Iris pigment epithelial cell (primary cell): ENCODE measurements at places on chromosomes 5 and 9.

- peak; percentile 7 for DNase-seq
These were observed 134.2 kb upstream of the PRSS3 start for GRCh38 chr9:33661176-33661575.

DNA sequence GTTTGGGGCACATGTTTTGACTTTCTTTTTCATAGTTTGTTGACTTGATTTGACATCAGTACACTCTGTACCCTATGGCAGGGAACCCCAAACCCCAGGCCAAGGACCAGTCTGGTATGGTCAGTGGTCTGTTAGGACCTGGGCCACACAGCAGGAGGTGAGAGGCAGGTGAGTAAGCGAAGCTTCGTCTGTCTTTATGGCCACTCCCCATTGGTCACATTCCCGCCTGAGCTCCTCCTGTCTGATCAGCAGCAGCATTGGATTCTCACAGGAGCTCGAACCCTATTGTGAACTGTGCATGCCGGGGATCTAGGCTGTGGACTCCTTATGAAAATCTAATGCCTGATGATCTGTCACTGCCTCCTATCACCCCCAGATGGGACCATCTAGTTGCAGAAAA is 88.0 kb downstream of the TENT4A start:
- no peak for DNase-seq

DNA sequence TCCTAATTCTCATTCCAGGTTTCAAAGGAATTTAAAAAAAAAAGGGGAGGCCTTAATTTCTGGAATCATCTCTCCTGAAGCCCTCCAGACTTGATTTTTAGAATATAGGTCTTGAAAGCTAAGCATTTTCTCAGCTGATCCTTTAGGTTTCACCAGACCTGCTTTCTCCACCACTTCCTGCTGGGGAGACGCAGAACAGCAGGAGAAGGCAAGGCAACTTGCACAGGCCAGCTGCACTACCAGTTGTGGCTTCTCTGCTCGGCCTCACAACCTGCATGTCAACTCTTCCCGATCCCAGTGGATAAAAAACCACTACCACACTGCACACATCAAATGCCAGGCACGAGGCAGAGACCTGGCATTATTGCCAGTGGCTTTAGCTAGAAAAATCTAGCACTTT is 119.8 kb downstream of the SIL1 start:
- DNase-seq = no peak

GRCh38 chr9:27037499-27037898 is 32.0 kb upstream of the LRRC19 start:
- DNase-seq = no peak

- DNase-seq = no peak
These were observed 163.9 kb upstream of the DMRT1 start for GRCh38 chr9:677461-678097.

GRCh38 chr9:29208670-29209069 is 1635.4 kb upstream of the C9orf72 start:
- no peak for DNase-seq

GRCh38 chr9:18799428-18799827 is 233.6 kb downstream of the SAXO1 start:
- DNase-seq = no peak

DNA sequence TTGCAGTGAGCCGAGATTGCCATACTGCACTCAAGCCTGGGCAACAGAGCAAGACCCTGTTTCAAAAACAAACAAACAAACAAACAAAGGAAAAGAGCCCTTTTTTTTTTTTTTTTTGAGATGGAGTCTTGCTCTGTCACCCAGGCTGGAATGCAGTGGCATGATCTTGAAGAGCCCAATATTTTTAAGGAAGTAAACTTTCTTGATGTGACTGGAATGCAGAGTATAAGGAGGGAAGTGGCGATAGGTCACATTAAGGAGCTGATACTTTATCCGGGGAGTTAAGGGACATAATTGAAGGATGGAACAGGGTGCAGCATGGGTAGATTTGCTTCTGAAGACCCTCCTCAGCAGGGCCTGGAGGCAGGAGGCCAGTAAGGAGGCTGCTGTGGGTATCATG is 13.0 kb downstream of the NAIF1 start:
- no peak for DNase-seq

DNA sequence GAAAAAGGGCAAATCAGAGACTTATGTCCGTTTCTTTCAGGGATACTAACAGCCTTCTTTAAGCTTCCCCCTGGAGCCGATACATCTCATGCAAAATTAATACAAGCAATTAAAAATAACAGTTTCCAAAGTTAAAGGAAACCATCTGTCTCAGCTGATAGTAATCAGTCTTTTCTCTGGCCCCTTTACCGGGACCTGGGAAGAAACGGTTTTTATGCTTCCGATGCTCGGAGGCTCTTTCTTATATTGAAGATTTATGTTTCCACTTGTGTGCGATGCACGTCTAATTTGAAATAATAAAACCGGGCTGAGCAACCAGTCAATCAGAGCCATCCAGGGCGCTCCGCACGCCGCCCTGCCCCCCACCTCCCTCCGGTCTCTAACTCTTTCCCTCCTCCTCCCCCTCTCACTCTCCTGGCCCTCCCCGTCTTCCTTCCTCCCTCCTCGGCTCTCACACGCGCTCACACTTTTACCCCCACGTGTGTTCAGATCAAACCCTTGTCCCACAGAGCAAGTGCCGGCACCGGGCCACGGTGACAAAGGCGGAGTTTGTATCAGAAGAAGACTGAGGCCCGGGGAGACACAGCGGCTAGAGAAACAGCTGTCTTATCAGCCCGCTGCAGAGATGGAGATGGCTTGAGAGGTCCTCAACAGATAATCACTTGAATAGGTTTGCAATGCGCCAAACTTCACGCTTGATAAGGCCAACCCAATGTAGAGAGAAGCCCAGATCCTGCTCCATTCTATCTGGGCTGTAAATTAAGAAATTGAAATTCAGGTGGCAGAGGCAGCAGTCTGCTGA is 5.1 kb upstream of the ELAVL2 start:
- DNase-seq = no peak

GRCh38 chr5:173015598-173016455 is 32.3 kb downstream of the ATP6V0E1 start:
- DNase-seq = no peak

DNA sequence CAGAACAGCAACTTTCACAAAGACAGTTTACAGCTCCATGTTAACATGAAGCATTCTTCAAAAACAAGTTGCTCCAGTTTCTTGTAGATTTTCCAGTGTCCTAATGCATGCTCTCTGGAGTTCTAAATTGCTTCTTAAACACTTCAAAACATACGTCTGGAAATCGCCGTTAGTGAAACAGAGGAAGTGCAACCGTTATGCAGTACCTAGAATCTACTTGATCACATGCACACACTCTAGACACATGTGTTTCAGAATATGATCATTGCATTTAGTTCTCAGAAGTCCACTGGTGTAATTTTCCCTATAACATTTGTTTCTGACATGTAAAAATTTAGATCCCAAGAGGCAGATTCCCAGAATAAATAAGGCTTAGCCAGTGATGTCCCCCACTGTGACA is 41.1 kb upstream of the RUFY1 start:
- DNase-seq = no peak

DNA sequence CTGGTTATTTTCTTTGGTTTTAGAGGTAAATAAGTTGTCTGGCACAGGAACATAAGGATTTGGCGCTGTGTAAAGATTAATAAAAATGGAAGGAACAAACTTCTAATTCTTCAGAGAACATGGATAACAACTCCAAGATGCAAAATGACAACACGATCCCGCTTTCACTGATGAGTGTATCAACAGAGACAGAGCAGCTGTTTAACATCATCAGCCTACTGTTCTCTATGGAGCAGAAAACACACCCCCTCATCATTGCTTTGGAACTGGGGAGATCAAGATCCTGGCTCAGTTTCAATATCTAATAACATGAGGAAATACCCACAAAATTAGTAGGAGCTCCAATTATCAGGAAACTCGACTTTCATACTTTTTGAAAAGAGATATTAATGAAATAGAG is 8.3 kb upstream of the GAS1 start:
- no peak for DNase-seq

- no peak for DNase-seq
These were observed 256.5 kb upstream of the CLINT1 start for GRCh38 chr5:158115468-158115867.

DNA sequence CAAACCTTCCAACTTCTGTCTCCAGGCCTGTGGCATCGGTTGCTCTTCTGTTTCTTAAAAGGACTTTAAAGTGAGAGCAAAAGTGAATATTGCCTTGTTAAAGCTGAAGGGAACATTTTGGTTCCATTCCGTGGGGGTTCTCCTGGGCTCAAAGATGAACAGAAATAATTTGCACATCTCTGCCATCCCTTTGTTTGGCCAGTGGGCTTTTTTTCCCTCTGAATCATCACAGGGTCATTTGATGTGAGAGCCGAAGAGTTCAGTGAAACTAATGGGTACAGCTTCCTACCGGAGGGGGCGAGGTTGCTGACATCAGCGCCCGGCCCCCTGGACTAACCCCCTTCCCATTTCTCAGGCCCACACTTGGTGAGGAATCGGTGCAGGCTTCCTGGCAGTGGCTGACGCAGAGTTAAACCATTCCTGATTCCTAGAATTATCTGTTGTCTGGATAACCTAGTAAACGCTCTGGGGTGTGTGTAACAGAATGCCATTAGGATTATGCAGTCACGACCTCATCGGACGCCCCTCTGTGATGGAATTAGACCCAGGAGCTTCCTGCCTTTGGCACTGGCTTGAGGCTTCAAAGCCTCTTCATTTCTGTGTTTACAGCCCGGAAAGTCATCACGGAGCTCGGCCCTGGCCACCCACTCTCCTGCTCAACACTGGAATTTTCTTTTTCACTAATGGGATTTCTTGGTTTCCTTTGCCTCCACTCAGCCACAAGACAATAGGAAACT is 61.6 kb upstream of the RPL26L1 start:
- peak; percentile 97 for DNase-seq

DNA sequence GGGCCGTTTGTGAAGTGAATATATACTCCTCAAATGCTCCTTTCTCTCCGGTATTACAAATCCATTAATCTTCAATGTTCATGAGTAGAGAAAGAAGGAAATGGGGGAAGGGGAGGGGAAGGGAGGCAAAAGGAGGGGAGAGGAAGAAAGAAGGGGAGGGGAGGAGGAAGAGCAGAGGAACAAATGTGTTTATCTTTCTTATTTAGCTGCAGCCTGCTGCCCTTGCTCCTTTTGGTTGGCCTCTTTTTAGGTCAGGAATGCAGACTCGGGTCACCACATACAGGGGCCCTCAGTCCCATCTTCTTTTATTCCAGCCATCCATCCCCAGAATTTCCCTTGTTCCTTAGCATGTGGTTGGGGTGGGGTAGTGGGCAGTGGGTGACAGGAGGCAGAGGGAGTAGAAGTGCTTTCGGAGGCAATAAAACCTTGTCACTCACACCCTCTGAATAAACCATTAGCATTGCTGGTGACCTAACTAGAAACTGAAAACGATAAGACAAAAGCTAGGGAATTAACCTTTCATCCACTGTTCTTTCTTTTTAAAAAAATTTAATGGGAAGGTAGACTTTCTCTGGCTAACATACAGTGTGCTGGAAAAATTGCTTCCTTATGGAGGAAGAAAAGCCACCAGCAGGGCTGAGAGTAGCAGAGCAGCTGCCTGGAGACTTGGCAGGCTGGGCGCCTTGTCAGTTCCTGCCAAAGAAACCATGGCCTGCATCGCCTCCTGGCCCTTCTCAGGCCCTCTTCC is 16.8 kb upstream of the PRLR start:
- DNase-seq = no peak

DNA sequence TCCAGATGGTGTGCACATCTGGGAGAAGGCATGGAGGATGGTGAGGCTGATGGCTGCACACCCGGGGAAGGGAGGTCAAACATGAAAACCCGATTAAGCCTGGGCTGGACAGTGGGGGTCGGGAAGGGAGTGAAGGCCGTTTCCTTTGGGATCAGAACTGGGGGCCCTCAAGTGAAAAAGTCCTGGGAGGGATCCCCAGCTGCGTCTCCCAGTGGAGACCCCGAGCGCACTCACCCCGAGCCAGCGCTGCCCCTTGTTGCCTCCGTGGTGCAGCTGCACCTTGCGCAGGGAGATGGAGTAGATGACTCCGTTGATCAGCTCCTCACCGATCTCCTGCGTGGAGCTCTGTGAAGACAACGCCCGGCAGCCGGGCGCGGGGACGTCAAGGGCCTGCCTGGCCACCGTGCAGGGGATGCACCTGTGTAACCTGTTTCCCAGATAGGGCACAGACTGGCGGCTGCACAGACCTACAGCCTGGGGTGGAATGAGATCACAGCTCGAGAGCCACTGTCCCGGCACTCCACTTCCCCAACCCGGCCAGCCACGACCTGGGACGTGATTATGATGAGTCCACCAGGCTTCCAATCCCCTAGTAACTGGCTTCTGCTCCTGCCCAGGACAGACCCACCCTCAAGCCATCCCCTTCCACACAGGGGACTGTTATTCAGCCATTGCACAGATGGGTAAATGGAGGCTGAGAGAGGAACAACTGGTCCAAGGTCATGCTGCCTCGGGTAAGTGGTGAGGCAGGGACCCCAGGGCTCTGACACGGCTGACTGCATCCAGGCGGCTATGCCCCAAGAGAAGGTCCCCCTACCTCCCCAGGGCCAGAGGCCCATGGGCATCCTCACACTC is 9.0 kb downstream of the RALGDS start:
- DNase-seq = no peak

- DNase-seq = no peak
These were observed 134.7 kb upstream of the ZNF608 start for GRCh38 chr5:124880903-124881697.

DNA sequence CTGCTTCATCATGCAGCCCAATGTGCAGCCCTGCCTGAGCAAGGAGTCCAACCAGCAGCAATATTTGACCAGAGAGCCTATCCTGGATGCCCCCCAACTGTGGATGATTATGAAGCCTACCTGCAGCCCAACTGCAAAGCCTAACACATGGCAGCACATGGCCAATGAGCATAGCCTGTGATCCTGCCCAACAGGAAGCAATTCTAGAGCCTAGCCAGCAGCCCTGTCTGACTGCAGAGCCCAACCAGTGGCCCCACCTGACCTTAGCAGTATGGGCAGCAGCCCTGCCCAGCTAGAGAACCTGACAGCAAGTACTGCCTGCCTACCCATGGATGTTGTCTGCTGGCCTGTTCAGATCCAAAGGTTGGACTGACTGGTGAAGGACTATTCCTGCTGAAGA is 97.3 kb upstream of the SH3GL2 start:
- DNase-seq = no peak

- DNase-seq = peak; percentile 83
These were observed 61.0 kb upstream of the BASP1 start for GRCh38 chr5:17156463-17156862.

DNA sequence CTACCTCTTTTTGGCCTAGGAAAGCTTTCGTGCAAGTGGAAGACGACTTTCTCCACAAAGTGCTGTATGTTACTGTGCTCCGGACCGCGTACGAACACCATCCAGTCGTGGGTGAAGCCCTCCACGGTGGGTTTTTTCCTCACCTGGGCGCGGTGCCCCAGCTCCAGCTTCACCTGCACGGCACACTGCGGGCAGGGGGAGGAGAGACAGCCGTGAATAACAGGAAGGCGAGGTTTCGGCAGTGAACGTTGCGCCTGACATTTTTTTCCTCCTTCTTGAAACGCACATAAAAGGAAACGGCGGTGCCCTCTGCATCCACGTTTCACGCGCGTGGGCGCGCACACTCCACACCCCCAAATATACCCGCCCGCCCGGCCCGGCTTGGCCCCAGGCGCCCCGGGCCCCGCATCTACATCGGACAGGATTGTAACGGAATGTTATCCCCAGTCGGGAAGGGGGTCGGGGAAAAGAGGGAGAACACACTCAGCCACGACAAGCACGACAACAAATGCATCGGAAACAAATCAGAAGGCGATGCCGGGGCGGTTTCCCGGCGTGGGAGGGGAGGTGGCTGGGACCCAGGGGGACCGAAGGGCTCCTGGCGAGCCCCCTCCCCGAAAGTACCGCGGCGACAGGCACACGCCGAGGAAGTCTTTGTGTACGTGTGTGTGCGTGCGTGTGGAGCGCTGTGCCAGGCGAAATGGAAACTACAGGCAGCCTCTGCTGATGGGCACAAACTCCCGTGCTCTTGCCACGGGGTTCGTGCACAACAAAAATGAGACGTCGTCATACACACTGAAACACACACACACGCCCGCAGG is 1.4 kb downstream of the MLLT3 start:
- peak; percentile 42 for DNase-seq
